ENCODE measurements at places on chromosomes 3 and 15.

DNA sequence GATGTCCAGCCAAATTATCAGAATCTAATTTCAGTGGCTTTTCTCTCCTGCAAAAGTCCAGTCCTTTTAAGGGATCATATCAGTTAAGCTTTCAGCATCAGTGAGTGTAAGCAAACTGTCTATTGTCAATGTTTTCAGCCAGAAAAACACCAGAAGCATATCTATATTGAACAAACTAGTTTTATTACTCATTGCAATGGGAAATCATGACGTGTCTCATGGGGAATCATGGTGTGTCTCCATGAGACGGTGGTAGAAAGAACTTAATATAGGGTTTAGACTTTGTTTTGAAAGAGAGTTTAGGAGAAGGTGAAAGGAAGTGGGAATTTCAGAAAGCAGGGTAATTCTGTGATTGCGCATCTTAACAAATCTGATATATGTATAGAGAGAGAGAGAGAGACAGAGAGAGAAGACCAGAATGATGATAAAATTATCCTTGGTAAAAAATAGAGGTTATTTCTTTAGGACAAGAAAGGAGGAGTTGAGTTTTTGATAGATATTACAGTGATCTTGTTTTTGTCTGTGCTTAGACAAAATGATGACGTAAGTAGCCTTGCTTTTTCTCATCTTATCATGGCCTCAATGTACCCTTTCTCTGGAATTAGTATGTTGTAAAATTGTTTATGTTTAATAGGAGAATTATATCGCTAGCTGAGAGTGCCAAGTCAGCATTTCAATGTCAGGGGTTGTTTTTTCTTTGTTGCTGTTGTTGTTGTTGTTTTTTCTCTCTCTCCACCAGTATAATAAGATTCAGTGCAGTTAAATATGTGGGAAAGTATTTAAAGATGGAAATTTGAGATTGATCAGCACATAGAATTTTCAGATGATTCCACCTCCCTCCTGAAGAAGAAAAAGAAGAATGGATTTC lies 129.9 kb upstream of the OSTN start:
- no peak for DNase-seq

DNA sequence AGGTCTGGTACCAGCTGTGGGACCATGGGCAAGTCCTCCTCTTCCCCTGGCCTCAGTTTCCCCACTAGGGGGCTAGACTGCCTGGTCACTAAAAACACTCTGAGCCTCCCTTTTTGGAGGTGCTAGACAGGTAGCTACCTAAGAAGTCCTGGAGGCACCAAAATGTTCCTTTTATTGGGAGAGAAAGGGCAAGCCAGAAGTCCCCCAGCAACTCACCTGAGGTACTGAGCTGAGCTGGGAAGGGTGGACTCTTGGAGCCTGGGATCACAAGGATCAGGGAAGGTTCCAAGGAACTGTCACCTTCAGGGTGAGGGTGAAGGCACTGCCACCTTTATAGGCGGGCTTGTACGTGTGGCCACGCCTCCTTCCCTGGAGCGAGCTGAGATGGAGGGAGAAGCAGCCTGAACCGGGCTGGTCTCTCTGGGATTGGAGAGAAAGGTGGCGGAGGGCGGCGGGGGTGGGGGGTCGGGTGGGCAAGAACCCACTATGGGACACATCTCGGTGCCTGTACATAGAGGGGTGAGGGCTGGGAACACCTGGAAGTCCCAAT lies at the start of gene CYP1A1:
Gene CYP1A1, minus strand, starts transcription at position 304 of the 550 bp plus-strand sequence. CDS start 2,431 bp downstream, outside the sequence.
- DNase-seq, result peak; percentile 21

DNA sequence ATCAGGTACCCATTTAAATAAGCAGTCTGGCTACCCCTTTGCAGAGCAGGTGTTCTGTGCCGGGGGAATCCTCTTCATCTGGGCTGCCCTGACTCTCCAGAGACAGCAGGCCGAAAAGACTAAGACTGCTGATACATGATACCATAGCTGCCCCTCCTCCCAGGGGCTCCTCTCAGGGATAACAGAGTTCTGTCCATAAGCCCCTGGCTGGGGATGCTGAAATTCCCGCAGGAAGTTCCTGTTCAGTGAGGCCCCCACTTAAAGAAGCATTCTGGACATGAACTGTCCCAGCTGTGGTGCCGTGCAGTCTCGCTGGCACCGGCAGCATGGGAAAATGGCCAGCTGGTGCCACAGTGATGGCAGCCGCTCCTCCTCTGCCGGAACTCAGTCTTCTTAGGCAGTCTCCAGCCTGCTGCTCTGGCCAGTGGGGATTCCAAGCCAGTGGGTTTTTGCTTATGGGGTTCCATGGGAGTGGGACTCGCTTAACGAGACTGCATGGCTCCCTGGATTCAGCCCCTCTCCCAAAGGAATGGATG lies 1026.2 kb downstream of the NAALADL2 start:
- no peak for DNase-seq

- no peak for DNase-seq
These were observed 9.3 kb downstream of the RPL15 start for GRCh38 chr3:23926246-23926645.

DNA sequence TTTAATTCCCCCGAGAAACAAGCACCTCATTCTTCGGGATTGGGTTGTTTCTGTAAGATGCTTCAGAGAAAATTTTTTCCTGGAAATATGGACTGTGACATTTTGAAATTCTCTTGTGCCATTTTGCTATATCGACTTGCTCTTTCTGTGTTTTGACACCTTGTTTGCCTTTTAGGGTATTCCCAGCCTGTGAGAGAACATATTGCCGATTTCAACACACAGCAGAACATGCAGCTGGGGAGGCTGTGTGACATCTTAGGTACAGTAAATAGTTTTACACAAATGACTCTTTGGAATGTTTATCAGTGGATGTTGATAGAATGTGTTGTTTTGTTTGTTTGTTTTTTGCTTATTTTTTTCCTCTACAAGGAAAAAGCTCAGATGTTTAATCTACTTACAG lies 130.2 kb downstream of the IQCH start:
- no peak for DNase-seq

- DNase-seq, result no peak
These were observed 33.5 kb downstream of the CLDN18 start for GRCh38 chr3:138043266-138044029.

GRCh38 chr3:133527081-133527715 lies 46.3 kb upstream of the CDV3 start:
- DNase-seq, result no peak

DNA sequence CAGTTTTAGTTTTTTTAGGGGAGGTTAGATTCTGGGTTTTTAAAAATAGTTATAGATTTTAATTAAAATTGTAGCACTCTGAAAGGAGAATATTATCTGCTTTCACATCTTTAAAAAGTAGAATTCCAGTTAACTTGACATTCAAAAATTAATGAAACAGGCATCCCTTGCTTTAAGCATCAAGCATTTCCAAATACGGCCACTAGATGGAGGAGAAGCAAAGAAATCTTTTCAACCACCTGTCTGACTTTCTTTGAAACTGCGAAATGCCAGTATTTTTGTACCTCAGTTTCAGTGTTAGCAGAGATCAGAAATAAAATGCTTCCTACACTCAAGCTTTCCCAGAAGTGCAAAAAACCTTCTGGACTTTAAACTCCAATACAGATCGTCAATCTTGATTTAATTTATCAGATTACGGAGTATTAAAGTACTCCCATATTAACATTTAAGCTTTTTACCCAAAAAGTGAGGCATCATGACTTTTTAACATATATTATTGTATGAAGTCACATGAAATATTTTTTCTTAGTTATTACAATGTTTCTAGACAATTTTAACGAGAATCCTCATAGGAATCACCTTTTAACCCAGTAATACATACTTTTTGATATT lies 153.3 kb downstream of the P3H2 start:
- peak; percentile 41 for DNase-seq

GRCh38 chr3:169668957-169669741 lies 5.6 kb upstream of the MECOM start:
- peak; percentile 73 for DNase-seq

GRCh38 chr3:4829031-4829394 lies 150.2 kb upstream of the BHLHE40 start:
- no peak for DNase-seq

GRCh38 chr3:50885070-50885850 lies 210.5 kb downstream of the DOCK3 start:
- DNase-seq, result no peak

DNA sequence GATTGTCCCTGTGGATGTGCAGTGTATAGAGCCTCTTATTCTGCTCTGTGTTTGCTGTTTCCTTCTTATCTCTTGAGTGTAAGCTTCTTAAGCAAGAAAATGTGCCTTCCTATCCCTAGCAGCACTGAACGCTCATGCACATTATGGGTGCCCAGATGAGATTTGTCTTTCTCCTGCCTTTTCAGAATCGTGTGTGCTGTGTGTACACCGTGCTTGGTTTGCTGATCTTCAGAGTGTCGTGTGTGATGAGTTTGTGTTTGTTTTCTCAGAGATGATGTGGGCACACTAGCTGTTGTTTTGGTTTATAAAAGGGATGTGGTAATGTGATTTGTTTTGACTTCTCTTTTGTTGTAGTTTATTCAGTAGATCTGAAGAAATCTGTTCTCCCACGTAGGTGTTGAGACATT lies 19.7 kb downstream of the GPR171 start:
- DNase-seq, result no peak

DNA sequence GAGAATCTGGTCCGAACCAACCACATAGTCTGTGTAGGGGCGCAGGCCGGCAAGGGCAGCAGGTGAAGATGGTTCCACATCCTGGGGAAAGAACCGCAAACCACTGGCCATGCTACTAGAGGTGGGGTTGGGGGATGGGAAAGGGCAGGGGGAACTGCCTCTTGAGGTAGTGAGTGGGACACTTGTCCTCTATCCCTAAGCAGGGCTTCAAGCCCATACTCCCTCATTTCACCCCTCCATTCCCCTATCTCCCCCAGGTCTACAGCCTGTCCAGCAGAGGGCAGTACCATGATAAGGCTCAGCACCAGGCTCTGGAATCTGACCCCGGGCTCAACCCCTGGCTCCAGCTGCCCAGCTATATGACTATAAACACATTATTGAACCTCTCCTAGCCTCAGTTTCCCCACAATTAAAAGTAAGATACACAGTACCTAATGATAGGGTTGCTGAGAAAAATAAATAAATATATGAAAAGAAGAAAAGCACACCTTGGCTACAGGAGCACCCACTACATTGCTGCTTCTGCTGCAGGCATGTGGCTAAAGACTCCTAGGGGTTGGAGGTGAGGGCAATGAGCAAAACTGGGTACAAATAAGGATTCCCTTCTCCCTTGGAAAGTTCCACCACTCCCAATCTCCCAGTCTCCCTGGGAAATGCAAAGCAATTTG lies 6.3 kb downstream of the GORASP1 start:
- peak; percentile 71 for DNase-seq
